Retinal pigment epithelial cell (primary cell): ENCODE measurements at places on chromosomes 5 and 9.

DNA sequence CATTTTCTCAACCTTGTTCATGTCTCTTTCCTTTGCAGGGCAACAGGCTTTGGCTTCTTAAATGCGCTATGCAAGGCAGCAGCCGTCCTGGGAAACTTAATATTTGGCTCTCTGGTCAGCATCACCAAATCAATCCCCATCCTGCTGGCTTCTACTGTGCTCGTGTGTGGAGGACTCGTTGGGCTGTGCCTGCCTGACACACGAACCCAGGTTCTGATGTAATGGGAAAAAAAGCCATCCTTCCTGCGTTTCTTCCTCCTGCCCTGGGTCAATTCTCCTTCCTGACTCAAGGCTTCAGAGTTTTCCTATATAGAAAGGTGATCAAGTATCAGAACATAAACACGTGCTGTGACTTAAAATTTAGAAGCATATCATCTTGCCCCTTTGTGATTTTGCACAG, 77.8 kb upstream of the IQGAP2 start:
- DNase-seq = no peak

- no peak for DNase-seq
Observed at GRCh38 chr5:5335107-5335506, 87.4 kb upstream of the ICE1 start.

DNA sequence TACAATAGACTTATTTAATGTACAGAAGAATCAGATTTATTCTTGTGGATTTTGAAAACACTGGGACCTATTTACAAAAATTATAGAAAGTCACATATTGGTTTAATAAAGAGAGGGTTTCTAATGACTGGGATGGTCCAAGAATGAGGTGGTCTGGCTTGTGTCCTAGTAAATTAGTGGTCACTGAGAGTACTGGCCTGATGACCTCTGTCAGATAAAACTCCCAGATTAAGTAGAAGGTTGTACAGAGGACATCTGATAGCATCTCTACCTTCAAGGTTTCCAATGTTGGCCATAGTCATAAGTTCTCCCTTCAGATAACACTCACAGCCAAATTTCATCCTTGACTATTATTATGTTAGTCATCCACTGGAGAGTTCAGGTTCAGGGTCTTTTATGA, 692.9 kb downstream of the MTRR start:
- no peak for DNase-seq

GRCh38 chr9:18002718-18003438, 424.0 kb downstream of the SH3GL2 start:
- DNase-seq = no peak

DNA sequence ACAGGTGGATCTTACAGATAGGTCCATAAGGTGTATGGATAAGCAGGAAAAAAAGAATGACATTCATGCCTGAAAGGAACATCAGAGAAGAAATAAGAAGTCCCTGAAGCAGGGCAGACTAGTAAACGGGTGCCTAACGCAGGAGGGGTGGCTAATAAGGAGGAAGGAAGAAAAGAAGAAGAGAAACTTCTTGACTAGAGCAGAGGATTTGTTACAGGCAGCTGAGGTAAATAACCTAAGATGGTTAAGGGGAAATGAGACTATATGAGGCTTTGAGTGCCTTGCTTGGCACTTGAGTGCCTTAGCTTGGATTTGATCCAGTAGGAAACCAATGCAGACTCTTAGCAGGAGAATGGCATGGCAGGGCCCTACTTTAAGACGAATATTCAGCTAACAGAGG, 313.5 kb upstream of the PDE4D start:
- no peak for DNase-seq

DNA sequence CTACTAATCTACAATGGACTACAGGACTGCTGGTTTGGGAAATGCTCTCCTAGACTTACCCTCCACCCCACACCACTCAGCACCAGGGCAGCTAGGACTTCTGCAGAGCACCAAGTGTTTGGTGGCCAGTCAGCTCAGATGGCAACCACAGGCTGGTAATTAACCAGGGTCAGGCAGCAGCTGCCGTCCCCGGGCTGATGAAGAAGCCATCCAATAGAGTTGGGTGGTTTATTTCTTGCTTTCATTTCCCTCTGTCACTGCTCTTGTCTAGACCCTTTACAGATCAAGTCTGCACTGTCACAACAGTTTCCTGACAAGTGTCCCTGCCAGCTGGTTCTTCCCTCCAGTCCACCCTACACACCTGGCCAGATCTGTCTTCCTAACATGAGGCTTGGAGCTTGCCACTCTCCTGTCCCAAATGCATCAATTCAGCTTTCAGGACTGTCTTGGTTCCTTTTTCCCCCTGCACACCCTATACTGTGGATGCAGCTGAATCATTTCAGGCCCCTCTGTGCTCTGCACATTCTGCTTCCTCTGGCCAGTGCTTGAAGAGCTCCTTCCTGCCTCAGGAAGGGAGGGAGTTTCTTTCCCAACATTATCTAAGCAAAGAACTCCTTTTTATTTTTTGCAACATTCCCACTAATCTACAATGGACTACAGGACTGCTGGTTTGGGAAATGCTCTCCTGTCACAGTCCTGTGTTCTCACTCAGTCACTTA, 30.2 kb upstream of the HSPA9 start:
- DNase-seq = no peak

- peak; percentile 4 for DNase-seq
Observed at GRCh38 chr9:2053883-2054845, 39.0 kb downstream of the SMARCA2 start.

DNA sequence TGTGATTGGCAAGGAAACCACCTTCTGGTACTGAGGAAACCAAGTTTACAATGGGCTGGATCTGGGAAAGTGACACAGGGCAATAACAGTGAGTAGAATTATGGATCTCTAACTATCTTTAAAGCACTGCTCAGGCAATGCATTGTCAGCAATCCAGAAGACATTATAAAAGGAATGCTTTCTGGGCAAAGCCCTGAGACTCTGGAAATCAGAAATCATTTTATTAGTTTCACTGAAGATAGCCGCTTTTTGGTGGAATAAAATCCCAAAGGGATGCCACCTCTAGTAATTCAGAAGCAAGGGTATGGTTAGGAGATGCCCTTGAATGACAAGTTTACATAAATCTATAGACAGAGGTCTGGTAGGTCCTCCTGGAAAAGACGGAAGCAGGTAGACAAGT, 211.1 kb downstream of the DMRT2 start:
- no peak for DNase-seq

GRCh38 chr5:69010476-69010875, 83.3 kb upstream of the SLC30A5 start:
- no peak for DNase-seq

DNA sequence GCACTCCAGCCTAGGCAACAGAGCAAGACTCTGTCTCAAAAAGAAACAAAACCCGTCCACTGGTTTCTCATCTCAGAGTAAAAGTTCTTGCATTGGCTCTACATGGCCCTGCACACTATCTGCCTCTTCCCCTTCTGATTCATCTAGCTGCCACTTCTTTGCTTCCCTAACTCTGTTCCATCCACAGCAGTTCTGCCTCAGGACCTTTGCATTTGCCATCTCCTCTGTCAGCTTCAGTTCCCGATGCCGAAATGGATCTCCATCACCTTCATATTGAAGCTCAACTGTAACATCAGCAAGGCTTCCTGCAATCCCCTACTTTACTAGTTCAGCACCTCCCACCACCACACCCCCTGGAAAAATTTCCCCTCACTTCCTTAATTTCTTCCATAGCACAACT, 1.2 kb upstream of the PIGO start:
- no peak for DNase-seq

DNA sequence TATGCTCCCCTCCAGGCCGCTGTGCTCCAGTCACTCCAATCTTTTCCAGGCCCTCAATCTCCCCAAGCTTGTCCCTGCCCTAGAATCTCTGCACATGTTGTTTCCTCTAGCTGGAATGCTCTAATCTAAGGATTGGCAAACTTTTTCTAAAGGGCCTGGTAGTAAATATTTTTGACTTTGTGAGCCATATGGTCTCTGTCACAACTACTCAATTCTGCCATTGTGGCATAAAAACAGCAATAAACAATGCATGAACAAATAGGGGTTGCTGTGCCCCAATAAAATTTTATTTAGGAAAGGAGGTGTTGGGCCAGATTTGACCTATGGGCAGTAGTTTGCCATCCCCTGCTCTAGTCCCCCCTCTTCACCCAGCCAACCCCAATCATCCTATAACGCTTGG, 150.5 kb upstream of the LRRTM2 start:
- DNase-seq = no peak

GRCh38 chr5:59917121-59917520, 23.6 kb upstream of the PDE4D start:
- no peak for DNase-seq

GRCh38 chr5:77250021-77250420, 39.5 kb downstream of the PDE8B start:
- no peak for DNase-seq

DNA sequence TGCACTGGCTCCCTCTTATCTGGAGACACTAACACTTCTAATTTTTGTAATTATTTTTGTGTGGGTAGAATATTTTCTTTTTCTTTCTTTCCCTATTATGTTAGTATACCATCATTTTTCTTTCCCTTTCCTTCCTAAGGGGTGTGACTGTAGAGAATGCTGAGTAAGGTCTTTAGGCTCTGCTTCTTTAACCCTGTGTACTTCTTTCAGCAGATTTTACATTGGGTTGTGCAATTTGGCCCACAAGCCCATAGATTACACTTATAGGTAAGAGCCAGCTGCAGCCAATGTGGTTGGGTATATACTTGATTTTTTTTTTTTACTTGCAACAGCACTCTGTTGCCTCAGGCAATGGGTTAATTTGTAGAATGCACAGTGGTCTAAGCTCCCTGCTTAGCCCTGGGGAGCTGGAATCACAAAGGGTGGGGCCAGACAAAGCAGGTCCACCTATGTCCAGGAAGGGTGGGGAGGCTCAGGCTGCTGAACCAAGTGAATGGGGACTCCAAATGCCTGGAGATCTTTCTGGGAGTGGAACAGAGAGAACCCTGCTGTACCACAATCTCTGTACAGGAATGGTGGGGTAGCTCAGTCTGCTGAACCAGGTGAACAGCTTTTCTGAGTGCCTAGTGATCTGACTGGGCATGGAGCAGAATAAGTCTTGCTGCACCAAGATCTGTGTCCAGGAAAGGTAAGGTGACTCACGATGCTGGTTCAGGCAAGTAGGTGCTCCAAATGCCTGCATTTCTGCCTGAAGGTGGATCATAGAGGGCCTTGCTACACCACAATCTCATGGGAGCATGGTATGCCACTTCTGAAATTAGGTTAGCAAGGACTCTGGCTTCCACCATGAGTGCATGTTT, 64.9 kb downstream of the SLC25A46 start:
- DNase-seq = no peak

- peak; percentile 50 for DNase-seq
Observed at GRCh38 chr5:157603333-157604190, 28.0 kb upstream of the ADAM19 start.

DNA sequence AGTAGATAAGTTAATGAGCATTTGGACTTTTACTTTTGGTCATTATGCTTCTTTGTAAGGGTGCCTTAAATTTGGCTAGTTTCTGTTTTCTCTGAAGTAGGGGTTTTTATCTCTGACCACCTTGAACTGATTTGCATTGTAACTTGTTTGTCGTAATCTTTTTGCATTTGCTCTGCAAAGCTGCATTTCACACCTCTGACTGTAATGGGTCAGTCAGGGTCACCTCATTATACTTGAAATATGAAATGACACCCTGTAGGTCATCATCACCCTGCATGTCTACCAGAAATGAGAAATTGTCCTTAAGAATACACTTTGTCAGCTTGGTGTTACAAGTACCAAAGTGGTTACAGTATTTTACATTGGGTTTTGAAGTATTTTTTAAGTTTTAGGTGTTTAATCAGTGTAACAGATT, 74.0 kb downstream of the KCNN2 start:
- DNase-seq = no peak

DNA sequence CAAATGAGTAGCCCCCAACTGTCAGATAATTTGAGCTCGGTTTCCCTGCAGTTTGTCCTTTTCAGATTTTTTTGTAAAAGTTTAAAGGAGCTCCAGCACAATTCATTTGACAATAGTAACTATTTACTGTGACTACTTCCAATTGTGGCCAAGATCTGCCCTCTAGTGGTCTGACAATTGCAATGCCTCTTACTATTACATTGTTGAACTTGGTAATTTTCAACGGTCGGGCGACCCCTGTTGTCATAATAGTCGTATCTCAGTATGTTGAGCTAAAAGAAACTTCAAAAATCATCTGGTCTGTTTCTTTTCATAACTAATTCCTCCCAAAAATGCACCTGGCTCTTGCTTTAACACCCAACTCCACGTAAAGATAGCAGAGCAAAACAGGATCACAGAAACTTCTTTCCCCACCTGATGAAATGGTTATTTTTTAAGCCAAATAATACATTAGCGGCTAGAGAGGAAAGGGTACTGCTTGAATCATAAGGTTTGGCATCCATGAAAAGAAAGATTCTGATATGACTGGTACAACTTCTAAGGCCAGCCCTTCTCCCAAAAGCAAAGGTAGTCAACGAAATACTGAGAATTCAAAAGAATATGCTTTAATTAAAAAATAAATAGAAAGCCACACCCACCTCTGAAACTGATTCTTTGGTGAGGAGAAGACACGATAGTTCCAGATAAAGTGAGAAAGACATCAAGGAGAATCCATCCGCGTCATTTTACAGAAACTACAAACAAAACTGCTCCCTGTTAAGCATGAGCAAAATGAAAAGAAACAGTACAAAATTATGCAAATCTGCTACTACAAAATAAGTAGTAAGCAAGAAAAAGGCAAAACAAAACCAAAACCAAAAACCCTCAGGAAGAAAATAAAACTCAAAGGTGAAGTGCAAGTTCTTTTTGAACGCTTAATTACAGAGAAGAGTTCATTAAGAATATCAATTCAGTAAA, 76.9 kb upstream of the HTR4 start:
- DNase-seq = peak; percentile 36

DNA sequence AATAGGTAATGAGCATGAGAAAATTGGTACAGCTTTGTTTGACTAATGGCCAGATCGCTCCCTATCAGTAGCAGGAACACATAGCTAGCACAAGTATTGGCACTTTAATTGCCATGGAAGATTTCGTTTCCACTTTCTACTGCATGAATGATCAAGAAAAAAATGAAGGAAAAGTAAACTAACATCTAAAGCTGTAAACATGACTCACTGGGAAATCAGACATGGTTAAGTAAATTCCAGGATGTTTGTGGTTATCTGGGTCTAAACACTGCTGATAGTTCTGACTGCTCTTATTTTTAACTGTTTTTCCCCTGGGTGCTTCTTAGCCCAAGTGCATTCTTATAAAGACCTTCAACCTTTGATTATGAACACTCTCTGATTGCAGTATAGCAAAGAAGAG, 388.9 kb downstream of the NR2F1-AS1 start:
- DNase-seq = peak; percentile 96

- no peak for DNase-seq
Observed at GRCh38 chr5:32320576-32320975, 7.8 kb upstream of the MTMR12 start.
